RCC 7860 (cell line): ENCODE measurements at places on chromosomes 5 and 9.

- peak; percentile 78 for DNase-seq
Measured at GRCh38 chr5:151684690-151685361, 1.9 kb downstream of the SPARC start.

- DNase-seq = peak; percentile 52
Measured at GRCh38 chr9:16180546-16180945, 627.7 kb downstream of the CCDC171 start.

GRCh38 chr5:71589903-71590302, 2.8 kb downstream of the MCCC2 start:
- no peak for DNase-seq

DNA sequence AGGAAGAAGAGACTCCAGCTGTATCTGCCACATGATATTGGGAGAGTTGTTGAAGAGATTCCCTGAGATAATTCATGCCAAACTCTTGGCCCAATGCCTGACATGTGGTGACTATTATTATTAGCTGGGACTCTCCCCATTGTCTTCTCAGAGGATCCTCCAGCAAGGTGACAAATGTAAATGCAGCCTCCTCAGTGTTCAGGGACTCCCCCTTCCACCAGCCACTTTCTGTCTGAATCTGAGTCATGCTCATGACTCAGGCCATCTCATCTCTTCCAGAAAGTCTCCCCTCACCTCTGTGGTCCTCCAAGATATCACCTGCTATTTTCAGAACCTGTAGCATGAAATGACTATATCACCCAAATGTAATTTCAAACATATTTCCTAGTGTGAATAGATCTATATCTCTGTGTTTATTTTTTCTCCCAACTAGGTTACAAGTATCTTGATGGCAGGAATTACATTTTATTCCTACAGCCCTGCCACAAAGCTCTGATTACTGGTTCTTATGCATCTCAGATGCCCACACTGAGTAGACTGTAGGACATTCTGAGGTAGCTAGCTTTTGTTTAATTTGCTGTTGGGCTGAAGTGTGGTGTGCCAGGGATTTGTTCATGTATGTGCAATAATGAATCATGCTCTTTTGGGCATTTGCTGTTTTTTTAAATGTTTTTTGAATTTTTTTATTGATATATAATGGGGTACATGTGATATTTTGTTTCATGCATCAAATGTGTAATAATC, 126.6 kb upstream of the IL12B start:
- DNase-seq = peak; percentile 76

- no peak for DNase-seq
Measured at GRCh38 chr5:93578813-93579691, 2.0 kb downstream of the NR2F1-AS1 start.
